A172 (cell line): ENCODE measurements at places on chromosomes 12 and 14.

GRCh38 chr14:77603654-77604255 is 12.7 kb downstream of the SPTLC2 start:
- peak; percentile 32 for DNase-seq

- DNase-seq: no peak
Observed at GRCh38 chr12:121288986-121289385, 7.5 kb downstream of the CAMKK2 start.

DNA sequence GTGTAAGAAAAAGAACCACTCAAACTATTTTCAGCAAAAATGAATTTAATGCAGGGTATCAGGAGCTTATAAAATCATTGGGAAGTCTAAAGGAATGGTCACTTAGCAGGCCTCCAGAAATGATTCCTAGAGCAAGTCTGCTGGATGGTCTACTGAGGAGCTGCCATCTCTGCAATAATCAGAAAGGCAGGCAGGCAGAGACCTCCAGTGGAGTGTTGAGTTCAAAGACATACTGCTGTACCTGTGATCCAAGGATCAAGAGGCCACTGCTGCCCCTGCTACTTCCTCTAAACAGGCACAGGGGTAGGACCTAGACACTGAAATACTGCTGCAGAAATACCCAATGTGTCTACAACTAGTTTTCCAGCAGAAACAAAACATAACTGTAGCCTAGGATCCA is 14.5 kb upstream of the KICS2 start:
- no peak for DNase-seq

GRCh38 chr12:105915997-105916759 is 222.6 kb downstream of the NUAK1 start:
- DNase-seq: no peak
